ENCODE measurements at places on chromosomes 16 and 17. TPM values are rescaled to one million over a fixed set of nuclear protein-coding genes. Genes with fewer than 3 reads are reported as not detected.

WSCD1 gene
- total RNA-seq: 43.6 TPM

SYT17 gene
- total RNA-seq: 2.2 TPM

VWA3A gene
- total RNA-seq: 0.17 TPM

FAAP100 gene
- 26.0 TPM for total RNA-seq

MT1A gene
- not detected for total RNA-seq

ZNF750 gene
- total RNA-seq: not detected

TOP2A gene
- total RNA-seq: 39.3 TPM

EPX gene
- total RNA-seq: not detected

TBC1D26 gene
- not detected for total RNA-seq

SCIMP gene
- total RNA-seq: not detected

GP2 gene
- total RNA-seq: not detected

KCNH6 gene
- total RNA-seq: 0.05 TPM

TAC4 gene
- total RNA-seq: not detected

PYY gene
- not detected for total RNA-seq

CHST6 gene
- 1.9 TPM for total RNA-seq

MYH3 gene
- 0.34 TPM for total RNA-seq

OR2C1 gene
- not detected for total RNA-seq

MYH2 gene
- not detected for total RNA-seq

CHTF8 gene
- 160 TPM for total RNA-seq

ZPBP2 gene
- total RNA-seq: not detected

KCNJ12 gene
- total RNA-seq: 0.14 TPM

SERPINF2 gene
- 0.17 TPM for total RNA-seq

ANKRD40CL gene
- not detected for total RNA-seq

RAPGEFL1 gene
- total RNA-seq: 1.9 TPM

TLCD3A gene
- 17.9 TPM for total RNA-seq

NUDT16L1 gene
- total RNA-seq: 39.0 TPM

STAC2 gene
- total RNA-seq: 0.34 TPM

NTN1 gene
- 0.68 TPM for total RNA-seq

SLFN14 gene
- total RNA-seq: not detected

CTRB1 gene
- total RNA-seq: not detected
